ENCODE measurements at places on chromosomes 5 and 9.

DNA sequence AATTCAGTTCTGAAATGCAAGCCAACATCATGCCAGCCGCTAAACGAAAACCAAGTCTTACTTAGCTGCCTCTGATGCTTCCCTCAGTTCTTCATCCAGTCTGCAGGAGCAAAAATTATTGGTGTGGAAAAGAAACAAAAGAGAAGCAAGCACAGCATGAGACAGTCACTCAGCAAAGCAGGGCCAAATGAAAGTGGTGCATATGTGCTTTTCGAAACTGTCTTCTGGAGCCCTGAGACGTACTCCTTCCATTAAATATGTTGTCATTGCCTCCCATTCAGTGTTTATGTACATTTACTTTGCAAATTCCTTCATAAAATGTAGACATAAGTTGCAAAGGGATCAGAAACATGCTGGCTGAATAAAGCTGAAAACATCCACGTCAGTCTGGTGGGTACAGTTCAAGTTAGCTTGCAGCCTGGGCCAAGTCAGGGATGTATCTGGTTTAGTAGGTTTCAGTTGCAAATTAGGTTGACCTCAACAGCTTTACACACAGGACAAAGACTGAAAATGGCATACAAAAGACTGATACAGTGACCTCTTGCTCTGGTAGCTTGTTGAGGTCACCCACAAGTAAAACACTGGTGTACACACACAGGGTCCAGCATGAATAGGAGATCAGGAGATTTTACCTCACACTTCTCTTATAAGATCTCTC, 139.7 kb upstream of the PCA3 start:
- no peak for DNase-seq

DNA sequence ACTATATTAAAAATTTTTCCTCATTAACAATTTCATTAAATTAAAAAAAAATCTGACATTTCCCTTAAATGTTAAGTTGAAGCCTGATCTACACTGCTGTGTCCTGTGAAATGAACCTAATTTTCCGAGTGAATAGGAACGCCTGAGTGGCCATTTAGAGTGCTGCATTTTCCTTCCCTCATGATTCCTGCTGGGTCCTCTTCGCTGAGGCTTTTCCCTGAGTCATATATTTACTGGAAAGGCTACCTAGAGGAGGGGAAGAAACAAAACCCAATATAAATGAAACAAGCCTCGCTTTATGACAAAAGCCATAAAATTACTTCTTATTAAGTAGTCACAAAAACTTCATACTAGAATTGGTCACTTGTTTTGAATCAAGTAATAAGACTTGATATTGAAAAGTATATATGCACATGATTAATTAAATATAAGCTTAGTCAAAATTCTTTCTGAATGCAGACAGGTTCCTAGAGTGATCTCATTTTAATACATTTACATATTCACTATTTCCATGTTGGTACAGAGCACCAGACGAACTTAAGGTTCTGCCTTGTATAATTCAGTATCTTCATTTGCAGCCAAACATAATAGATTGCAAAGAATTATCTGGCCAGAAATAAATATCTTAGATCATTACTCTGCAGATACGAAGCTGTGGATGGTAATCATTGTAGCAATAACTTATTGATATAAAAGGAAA, 6.3 kb upstream of the ISCA1 start:
- DNase-seq = no peak

DNA sequence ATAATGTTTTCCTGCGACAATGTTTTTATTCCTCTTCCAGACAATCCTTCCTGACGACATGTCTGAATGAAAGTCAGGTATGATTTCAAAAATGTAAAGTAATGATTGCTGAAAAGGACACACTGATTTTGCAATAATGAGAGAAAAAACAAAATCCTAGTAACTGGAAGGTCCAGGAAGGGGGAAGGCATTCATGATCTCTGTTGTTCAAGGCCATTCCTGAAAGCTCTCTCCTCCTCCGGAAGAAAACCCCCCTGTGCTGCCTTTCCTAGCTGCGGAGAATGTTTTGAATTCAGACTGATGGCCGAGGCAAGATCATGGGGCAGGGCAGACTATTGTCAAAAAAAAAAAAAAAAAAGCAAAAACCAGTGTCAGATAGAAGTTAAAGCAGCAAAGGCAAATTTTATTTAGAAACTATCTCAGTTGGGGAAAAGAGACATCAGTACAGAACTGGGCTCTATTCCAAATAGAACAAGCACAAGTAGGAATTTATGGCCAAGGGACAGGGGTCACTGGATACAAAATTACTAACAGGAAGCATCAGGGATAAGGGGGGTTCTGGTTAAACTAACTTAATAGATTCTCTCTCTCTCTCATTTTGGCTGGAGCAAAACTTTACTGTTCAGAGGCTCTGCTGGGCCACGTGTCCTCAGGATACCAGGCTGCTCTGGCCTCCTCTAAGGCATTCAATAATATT, 36.5 kb upstream of the CTSV start:
- no peak for DNase-seq

DNA sequence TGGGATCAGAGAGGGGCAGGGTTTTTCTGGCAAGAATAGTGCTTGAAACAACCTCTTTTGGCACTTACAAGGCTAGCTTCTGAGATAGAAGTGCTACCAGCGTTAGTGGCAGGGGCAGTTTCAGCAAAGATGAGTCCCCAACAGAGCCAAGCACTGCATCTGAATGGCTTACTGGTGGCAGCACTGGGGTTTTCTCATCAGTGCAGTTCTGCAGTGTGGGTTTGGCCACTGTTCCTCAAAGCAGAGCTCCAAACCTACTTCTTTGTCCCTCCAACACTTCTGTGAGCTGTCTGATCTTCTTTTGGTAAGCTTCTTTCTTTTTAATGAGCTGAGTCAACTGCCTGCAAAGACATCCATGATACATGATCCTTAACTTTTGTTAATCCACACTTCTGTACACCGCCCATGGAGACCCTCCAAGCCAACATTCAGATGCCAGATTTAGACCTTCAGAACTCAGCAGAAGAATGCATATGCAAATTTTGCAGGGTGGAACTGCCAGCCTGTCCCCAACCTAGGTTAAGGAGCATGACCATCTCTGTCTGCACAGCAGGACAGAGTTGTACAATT, 29.9 kb upstream of the FSTL4 start:
- no peak for DNase-seq

DNA sequence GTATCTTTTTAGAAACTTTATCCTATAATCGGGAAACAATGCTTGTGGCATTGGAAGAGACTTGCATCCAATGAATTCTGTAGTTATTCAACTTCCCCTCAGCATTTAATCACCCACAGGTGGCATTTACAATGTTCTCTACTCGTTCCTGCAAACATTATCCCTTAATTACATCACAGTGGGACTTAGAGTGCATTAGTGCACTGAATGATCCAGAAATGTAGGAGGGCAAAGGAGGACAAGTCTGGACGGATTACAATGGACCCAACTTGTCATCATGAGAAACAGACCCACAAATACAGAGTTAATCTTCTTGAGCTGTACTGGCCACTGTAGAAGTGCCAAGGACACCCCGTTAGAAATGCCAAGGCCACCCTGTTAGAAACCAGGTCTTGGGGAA, 129.1 kb downstream of the DOCK8 start:
- DNase-seq = no peak

- DNase-seq = no peak
Observed at GRCh38 chr5:169097374-169098326, 203.3 kb downstream of the SLIT3 start.

Data from astrocyte of the cerebellum (primary cell).